ENCODE measurements at places on chromosomes 1 and 21.

- peak; percentile 62 for DNase-seq
Measured at GRCh38 chr1:159214149-159214760, 9.6 kb downstream of the ACKR1 start.

- DNase-seq = no peak
Measured at GRCh38 chr1:100249155-100249536, 488 bp downstream of the DBT start.

GRCh38 chr1:110255392-110255787, 45.3 kb downstream of the KCNC4 start:
- no peak for DNase-seq

DNA sequence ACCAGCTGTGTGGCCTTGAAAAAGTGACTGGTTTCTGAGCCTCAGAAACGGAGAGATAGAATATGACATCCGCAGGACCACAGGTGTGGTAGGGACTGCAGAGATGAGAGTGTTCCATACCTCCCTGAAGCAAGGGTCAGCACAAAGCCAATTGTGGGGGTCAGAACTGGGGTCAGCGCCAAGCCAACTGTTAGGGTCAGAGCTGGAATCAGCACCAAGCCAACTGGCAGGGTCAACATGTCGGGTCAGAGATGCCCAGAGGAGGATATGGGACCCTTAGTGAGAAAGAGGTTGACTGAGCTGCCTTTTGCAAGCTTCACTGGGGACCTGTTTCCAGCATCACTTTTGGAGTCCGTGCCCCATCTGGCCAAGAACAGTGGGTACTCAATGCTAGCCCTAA, 93.9 kb downstream of the MATN1 start:
- DNase-seq = no peak

GRCh38 chr1:43818691-43819090, 111.4 kb downstream of the ST3GAL3 start:
- DNase-seq = peak; percentile 11

DNA sequence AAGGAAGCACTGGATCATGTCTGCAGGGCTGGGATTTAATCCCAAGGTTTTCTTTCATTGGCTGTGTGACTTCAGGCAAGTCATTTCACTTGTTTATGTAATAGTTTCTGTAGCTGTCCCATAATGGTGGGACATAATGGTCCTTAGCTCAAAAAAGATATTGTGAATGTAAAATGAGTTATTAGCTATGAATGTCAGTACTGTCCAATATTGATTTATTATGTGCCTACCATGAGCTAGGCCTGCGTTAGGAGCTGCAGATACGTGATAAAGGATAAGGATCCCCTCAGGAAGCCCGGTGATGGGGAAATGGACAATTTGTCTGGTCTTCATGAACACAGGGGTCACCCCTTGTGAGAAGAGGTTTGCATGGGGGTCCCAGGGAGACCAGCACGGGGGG, 95.8 kb downstream of the PLXNA2 start:
- no peak for DNase-seq

DNA sequence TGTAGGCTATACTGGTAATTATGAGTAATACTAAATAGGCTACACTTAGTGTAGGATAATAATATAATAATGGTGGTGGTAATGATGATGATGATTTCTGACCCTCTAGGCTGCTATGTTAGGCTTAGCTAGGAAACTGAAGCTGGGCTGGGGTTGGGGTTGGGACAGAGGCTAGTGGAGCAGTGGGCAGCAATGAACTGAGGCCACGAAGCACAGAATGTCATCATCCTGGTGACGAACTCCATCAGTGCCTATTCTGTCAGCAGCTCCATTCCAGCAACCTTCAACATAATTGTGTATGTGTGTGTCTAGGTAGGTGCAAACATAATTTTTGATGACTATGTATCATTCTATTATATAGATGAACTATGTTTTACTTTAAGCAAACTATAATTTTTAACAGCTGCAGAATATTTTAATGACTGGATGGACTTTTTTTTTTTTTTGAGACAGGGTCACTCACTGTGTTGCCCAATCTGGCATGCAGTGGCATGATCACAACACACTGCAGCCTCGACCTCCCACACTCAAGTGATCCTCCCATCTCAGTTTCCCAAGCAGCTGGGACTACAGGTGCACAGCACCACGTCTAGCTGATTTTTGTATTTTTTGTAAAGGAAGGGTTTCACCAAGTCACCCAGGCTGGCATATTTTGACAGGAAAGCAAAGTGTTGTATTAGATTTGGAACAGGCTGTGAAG, 12.9 kb upstream of the CLIC4 start:
- no peak for DNase-seq

DNA sequence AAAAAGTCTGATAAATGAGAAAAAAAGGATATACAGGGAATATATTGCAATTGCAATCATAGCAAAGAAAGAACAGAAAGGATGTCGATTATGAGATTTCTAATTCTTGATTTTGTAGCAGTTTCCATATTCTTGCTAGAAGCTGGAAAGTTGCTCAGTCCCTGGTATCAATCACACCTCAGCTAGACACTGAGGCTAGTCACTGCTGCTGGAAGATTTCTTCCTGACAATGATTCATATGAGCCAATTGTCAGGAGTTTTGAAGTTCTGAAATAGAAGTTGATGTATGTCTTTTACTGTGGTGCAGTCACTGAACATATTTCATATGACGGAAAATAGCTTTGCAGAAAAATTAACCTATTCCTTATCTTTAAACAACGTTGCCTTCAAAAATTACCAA, 208.4 kb upstream of the C1orf105 start:
- DNase-seq = no peak

DNA sequence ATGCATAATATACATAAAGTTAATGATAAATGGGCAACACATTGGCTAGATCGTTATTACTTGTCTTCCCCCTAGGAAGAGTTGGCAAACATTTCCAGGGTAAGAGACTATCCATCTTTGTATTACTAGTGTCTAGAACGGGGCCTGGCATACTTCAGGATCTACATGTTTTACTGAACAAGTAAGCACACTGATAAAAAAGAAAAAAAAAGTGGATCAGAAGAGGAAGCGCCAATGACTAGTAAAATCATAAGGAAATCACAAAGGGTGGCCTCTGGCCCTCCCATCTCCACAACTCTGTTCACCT, 482 bp downstream of the TM2D1 start:
- DNase-seq = peak; percentile 13

- peak; percentile 91 for DNase-seq
Measured at GRCh38 chr1:245986404-245987218, 520.5 kb downstream of the SMYD3 start.

DNA sequence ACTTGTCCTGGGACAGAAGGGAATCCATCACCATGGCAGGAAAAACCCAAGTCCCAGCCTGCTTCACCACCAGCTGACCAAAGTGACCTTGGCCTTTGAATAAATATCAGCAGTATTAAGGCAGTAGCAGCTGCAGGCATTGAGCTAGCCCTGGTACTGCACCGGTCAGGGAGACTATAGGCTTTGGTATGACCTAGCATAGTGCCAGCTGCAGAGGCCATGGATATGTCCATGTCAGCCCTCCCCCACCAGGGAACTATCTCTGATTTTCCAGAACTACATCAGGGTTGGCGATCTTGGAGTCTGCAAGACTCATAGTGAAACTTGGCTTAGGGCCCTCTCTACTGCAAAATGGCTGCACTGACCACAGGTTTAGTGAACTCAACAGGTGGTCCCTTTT, 49.2 kb upstream of the FAM20B start:
- no peak for DNase-seq

DNA sequence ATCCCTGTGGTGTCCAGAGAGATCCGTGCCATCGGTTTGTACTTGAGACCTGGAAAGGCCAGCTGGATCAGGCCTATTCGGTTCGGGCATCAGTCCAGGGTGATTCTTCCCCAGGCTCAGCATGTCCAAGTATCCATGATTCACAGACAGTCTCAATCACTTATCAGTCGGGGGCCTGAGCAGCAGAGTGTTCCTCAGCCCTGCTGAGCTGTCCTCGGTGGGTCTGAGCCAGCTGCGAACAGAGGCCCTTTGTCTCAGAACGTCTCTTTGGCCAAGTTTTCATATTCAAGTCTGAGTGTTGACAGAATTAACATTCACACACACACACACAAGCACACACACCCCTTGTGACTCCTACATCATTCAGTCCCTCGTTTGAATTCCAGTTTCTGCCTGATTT, 33.4 kb upstream of the OSBPL9 start:
- DNase-seq = peak; percentile 76

GRCh38 chr1:198168227-198168626, 11.4 kb downstream of the NEK7 start:
- peak; percentile 62 for DNase-seq

- DNase-seq = no peak
Measured at GRCh38 chr1:51325391-51325790, 5.0 kb downstream of the TTC39A start.

DNA sequence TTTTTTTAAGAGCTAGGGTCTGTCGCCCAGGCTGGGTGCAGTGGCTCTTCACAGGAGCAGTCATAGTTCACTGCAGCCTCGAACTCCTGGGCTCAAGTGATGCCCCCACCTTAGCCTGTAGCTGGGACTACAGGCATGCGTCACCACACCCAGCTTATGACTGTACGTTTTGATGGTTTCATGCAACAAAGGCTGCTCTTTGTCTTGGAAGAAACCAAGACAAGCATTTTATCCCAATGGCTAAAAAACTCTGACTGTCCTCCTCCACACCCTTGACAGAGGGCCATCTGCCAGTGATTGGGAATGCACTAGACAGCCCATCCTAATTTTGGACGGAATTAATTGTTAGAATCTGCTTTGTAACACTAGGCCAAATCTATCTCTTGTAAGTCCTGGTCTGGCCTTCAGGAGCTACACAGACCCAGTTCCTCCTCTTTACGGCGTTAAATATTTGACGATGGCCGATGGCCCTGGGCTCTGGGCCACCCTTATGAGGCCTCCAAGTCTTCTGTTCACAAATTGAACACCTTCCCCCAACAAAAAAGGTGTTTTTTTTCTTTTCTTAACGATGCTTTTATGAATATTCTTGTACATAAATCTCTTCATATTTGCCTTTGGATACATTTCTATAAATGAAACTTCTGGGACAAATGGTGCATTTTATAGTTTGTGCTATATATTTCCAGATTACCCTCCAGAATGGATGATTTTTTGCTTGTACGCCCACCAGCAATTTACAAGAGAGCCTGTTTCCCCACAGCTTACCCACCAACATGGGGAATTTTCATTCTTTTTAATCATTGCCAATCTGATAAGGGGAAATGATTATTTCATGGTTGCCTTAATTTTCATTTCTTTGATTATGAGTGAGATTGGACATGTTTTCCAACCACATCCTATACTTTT, 104.8 kb upstream of the SLC25A33 start:
- DNase-seq = no peak

DNA sequence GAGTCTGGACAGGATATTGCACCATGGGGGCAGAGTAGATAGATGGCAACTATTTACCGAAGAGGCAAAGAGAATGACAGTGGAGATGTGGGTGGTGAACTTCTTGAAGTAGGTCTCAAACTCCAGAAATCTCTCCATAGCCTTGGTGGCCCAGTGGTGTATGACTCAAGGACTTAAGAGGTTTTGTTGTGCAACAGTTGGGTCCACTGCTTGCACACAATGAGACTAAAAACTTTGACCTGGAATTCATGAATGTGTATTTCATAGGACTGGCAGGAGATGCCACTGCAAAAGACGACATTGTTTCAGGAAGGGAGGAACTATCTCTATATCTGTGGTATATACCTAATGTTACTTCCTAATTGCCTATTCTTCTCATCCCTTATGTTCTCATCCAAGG, 75.9 kb downstream of the ZSCAN20 start:
- DNase-seq = no peak

DNA sequence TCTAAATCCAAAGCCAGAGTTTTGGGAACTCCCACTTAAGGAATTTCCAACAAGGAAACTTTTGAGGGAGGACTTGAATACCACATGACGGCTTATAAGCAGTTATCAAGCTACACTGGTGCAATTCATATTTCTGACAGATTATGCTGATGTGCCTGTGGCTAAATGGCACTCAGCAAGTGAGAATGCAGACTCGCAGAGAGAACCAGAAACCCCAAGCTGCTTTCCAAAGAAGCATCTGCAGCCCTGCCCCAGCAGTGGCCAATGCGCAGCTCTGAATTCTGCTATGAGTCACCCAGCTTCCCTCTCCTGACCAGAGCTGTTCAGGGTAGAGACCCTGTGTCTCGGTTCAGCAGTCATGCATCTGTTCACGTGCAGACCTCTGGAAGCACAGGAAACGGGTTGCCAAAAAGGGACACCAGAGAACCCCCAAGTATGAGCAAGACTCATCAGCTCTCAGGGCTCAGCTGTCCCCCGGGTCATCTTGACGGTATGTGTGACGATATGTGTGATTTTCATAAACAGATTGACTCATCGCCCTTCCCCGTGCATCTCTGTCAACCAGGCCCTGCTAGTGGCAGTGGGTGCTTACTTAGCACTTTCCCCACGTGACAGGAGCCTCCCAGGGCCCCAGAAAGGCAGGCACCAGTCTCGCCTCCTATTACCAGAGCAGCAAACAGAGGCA, 76.3 kb downstream of the ITPKB start:
- peak; percentile 91 for DNase-seq

- DNase-seq = no peak
Measured at GRCh38 chr1:171600862-171601261, 21.2 kb upstream of the MYOCOS start.

- no peak for DNase-seq
Measured at GRCh38 chr1:110696818-110697217, 22.1 kb upstream of the KCNA3 start.

DNA sequence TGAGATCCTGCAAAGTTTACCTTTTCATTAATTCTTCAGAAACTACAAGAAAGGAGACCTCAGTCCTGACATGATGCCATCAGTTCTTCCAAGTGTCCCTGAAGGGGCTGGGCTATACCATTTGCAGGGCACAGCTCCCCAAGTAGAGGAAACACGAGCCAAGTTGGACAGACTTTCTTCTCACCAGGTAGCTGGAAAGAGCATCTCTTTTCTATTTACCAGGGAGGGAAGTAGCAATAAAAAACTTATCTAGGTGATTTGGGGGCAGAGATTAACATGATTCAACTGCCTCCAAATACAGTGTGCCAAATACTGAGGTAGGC, 103.9 kb upstream of the KCND3 start:
- DNase-seq = no peak

DNA sequence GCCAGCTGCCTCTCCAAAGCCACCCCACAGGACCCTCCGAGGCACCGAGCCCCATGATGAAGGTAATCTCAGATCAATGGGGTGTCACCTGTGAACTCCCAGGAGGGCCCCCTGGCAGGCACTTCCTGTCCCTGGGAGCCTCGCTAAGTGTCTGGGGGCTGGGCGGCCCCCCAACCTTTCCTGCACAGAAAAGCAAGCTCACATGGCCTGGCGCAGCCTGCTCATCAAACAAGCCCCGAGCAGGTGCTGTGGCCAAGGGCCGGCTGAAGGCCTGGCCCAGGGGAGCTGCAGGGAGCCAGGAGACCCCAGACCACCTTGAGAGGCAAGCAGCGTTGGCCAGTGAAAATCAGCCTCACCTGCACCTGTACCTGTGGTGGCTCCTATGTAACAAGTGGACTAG, 2.9 kb downstream of the RIPK4 start:
- DNase-seq = no peak

DNA sequence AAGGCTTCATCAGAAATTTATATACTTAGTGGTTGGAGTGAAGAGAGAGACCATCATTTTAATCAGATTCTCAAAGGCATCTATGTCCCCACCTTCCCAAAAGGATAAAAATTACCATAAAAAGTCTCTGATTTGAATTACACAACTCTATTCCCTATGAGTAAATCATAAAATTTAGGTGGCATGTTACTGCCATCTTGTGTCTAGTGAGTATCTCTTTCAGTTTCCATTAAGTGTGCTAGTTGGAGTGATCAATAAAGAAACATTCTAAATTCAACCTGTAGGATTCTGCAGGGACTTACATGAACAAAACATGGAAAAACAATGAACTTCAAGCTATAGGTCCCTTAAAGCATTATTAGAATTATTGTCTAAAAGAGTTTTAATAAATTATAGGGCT, 655.4 kb downstream of the LTN1 start:
- peak; percentile 82 for DNase-seq

GRCh38 chr1:226679262-226679661, 59.8 kb downstream of the ITPKB start:
- no peak for DNase-seq
